Stimulated activated CD4-positive, alpha-beta T cell treated with anti-CD3 and anti-CD28 coated beads, TNF-alpha, amount 100 ng/mL, for 4 hours (primary cell): ENCODE measurements at places on chromosomes 4 and X.

DNA sequence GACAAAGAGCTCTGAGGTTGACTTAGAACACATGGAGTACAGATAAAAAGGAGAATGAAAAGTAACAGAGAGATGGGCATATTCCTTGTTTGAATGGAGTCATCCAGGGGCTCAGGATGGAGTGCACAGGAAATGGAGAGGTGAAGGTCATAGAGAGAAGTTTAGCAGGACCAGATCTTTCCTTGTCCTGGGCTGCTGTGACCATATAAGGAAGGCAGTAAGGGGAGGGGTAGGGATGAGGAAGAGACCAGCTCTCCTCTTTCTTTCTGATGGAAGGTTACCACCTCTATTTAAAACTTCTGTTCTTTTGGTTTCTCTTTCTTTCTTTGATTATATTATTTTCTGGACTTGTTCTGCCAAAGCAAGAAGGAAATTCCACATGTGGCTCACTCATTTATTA, 27.0 kb downstream of the AR start:
- no peak for DNase-seq

- no peak for DNase-seq
These were observed 29.9 kb upstream of the UBE2NL start for GRCh38 chrX:143854006-143854405.

GRCh38 chrX:123424546-123424945, 240.5 kb downstream of the GRIA3 start:
- DNase-seq: no peak

- DNase-seq: no peak
These were observed 17.6 kb downstream of the HS6ST2 start for GRCh38 chrX:132940727-132941327.

GRCh38 chrX:144681501-144681900, 565.8 kb upstream of the SPANXN1 start:
- DNase-seq: no peak

- no peak for DNase-seq
These were observed 55.3 kb downstream of the PALLD start for GRCh38 chr4:168551945-168552695.

DNA sequence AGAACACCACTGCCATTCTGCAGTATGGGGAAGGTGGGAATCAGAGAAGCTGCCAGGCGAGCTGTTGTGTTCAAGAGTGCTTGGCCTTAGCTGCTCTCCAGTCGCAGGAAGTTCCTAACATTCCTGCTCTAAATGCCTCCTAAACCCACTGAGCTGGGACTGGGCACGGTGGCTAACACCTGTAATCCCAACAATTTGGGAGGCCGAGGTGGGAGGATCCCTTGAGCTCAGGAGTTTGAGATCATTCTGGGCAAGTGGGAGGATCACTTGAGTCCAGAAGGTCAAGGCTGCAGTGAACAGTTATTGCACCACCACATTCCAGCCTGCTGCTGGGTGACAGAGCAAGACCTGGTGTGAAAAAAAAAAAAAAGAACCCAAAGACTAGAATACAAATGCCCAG, 690.3 kb upstream of the FAM241A start:
- DNase-seq: no peak

GRCh38 chr4:54495641-54496040, 162.1 kb upstream of the KIT start:
- DNase-seq: no peak

DNA sequence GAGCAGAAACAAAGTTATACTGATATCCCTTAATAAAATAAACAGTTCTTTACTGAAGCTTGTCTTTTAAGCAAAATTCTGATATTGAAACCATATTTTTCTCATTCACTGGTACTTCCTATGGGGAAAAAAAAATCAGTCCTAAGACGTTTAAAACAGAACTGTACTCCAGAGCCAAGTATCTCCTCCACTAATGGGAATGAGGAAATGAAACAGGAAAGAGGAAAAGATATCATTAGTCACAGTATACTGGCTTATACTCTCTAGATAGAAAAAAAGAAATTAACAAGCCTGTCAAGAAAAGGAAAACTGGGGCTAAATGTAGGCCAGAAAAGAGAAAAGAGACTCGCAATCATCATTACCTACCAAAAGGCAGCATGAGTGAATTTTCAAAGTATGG, 252.7 kb downstream of the CENPC start:
- DNase-seq: no peak

DNA sequence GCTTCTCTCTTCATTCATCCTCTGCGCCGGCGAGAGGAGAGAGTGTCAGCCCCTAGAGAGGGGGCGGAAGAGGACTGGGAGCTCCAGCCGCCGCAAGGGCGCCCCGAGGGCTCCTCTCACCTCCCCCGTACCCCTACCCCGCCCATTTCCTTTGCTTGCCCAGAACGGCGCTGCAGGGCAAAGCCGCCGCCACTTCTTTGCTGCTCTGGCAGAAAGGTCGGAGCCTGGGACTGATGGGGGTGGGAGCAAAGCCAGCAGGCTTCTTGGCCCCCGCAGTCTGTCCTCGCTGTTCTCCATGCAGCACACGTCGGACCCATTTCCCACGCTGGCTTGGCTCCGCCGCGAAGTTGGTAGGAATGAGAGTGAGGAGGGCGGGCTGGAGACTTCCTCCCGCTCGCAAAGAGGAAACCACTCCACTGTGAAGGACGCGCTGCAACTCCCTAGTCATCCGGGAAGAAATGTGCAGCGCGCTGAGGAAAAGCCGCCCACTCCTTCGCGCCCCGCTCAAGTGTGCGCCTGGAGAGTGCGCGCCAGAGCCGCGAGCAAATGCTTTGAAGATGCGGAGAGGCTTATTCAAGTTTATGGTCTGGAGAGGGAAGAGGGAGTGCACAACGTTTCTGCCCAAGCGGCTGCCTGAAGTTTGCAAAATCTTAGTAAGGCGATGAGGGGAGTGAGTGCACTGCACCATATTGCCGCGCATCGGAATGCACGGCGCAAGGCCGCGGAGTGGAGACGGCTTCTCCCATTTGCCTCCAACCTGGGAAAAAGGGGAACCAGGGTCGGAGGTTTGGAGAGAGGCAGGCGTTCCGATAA, 2.8 kb upstream of the PCDH7 start:
- no peak for DNase-seq

DNA sequence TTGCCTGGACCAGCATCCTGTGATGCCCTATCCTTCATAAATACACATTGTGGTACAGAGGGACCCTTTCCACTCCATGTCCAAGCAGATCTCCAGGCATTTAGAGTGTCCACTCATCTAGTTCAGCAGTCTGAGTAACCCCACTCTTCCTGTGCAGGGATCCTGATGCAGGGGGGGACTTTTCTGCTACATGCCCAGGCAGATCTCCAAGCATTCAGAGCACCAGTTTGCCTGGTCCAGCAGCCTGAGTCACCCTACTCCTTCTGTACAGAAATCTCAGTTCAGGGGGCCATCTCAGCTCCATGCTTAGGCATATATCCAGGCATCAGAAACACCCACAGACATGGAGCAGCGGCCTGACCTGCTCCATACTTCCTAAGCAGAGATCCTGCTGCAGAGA, 1089.8 kb downstream of the FAT4 start:
- no peak for DNase-seq

GRCh38 chr4:77652237-77652897, 46.7 kb downstream of the CXCL13 start:
- DNase-seq: no peak

- no peak for DNase-seq
These were observed 24.8 kb upstream of the MSANTD1 start for GRCh38 chr4:3223956-3224748.

- DNase-seq: no peak
These were observed 179.6 kb upstream of the NOCT start for GRCh38 chr4:138835832-138836533.
